ENCODE measurements at places on chromosomes 11 and 22.

DNA sequence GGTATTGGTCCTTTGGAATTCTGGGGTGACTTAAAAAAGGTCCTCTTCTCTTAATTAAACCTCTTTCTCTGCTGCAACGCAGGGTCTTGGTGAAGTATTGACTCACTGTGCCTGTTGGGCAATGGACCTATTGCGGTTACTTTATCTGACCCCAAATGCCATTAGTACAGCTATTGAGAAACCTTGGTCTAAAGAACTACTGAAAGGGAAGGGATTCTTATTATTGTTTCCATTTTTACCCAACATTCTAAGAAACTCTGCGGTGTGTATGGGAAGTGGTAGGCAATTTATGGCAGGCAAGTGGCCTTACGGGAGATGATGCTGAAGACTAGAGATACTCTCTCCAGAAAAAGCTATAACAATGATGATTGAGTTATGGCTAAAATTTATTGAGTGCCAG lies 12.5 kb downstream of the SLC6A5 start:
- DNase-seq: no peak

GRCh38 chr11:102317768-102318103 lies 452 bp downstream of the BIRC3 start:
- no peak for DNase-seq

GRCh38 chr11:110858547-110858921 lies 146.3 kb upstream of the ARHGAP20 start:
- DNase-seq: no peak

GRCh38 chr11:18650859-18651557 lies 16.9 kb upstream of the SPTY2D1 start:
- DNase-seq: peak; percentile 25

- no peak for DNase-seq
These were observed 24.5 kb upstream of the GGTLC2 start for GRCh38 chr22:22619765-22620414.

DNA sequence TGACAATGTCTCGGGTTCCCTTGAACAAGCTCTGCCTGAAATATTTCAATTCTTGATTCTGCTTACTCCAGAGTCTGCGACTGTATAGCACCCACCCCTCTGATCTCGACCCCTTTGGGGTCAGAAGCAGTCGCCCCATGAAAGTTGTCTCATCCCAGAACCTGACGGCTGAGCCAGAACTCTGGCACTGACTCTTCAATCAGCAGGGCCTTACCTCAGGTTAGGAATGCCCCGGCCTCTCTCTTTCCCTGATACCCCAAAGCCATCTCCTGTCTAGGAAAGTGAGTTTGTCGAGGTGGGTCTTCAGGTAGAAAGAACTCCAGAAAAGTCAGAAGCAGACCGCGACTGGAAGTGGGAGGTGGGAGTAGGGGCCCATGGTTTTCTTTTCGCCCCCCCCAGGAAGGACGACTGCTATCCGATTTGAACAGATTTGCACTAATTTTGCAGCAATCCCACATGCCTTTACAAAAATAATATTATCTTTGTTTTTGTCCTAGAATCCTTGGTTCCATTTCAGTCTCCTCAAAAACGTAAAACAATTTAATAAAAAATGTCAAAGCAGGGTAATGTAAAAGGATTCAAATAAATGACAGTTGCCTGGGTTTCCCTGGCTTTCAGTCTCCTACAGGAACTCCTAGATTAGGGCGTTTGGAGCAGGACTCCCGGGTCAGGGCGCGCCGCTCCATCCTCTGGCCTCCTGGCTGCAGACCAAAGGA lies 898 bp upstream of the ROBO3 start:
- no peak for DNase-seq

DNA sequence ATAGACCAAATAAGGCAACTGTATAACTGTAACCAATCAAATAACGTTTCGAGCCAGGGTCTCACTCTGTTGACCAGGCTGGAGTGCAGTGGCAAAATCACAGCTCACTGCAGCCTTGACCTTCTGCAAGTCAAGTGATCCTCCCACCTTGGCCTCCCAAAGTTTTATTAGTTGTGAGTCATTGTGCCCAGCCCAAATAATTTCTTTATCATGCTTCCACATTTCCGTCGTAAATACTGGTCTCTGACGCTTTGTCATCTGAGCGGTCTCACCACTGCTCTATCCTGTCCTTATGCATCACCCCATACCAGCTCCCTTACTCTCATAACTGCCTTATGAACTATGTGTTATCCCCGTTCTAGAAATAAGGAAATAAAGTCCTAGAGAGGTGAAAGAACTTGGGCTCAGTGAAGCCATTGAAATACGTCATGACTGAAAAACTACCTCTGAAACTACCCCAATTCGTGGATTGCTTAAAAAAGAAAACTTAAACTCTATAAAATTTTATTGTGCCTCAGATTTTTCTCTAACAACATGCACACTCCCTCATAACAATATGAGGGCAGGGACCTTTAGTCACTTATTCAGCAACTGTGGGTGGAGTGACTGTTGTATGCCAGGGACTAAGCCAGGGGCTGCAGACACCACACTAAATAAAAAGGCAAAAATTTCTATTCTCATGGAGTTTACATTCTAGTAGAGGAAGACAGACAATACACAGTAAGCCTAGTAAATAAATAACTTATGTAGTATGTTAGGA lies 15.8 kb upstream of the RTN4RL2 start:
- DNase-seq: no peak

DNA sequence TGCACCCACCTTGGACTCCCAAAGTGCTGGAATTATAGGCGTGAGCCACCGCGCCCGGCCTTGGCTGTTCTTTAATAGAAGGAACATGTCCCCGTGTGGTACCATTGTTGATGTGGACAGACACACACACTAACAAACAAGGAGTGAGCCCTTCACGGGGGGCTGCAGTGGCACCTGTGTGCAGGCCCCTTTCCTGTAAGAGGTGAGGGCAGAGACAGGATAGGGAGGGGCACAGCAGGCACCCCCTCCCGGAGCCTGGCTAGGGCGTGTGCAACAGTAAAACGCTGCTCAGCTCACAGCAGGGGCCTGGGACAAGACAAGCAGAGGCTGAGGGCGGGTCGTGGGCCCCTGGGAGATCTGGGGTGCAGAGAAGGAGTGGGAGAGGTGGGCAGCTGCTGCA lies 37.8 kb downstream of the GRIK4 start:
- DNase-seq: no peak

DNA sequence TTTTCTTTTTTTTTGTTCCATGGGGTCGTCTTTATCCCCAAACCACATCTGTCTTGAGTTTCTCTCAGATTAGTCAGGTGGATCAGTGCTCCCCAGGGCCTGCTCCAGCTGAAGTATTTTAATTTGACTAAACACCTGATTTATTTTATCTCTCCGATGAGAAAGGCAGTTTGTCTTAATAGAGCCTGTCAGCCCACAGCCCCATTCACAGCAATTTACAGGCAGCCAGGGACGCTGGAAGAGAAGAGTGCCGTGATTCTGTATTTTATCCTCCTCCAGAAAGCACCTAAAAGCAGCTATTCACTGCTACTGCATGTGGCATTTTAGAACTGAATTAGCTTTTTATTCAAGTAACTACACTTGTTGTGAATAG lies 164.5 kb downstream of the SOX6 start:
- no peak for DNase-seq

- no peak for DNase-seq
These were observed 1485.4 kb downstream of the TBC1D22A start for GRCh38 chr22:48247829-48248228.

GRCh38 chr22:47835726-47836125 lies 1073.3 kb downstream of the TBC1D22A start:
- no peak for DNase-seq

GRCh38 chr22:21590809-21591641 lies 23.5 kb downstream of the UBE2L3 start:
- no peak for DNase-seq

All from neural crest cell (in vitro differentiated cells).